Fibroblast of the aortic adventitia (primary cell): ENCODE measurements at places on chromosomes 4 and X. TPM values are rescaled to one million over a fixed set of nuclear protein-coding genes. Genes with fewer than 3 reads are reported as not detected.

GCNA gene
- total RNA-seq: 2.3 and 2.4 TPM in 2 replicates

VSIG4 gene
- not detected in 2 replicates for total RNA-seq

SSX4 gene
- total RNA-seq: not detected in 2 replicates

SCML2 gene
- total RNA-seq: 1.5 and 3.4 TPM in 2 replicates

MGAT4D gene
- not detected in 2 replicates for total RNA-seq

MSANTD1 gene
- total RNA-seq: 0.41 and 0.63 TPM in 2 replicates

TIGD4 gene
- total RNA-seq: 0.25 and 0.27 TPM in 2 replicates

PLP2 gene
- total RNA-seq: 8.7 and 93.2 TPM in 2 replicates

NR0B1 gene
- 0.90 and 1.7 TPM in 2 replicates for total RNA-seq

BTC gene
- total RNA-seq: 0.81 TPM in 1 of 2 replicates, not detected in the other

RHOH gene
- total RNA-seq: not detected in 2 replicates

CD99L2 gene
- total RNA-seq: 46.9 and 71.1 TPM in 2 replicates

MEPE gene
- total RNA-seq: not detected in 2 replicates

CDKL5 gene
- total RNA-seq: 3.7 and 4.8 TPM in 2 replicates

HS6ST2 gene
- total RNA-seq: under 0.01 TPM in 1 of 2 replicates, not detected in the other

ZNF630 gene
- 0.81 and 2.0 TPM in 2 replicates for total RNA-seq

CDX4 gene
- not detected in 2 replicates for total RNA-seq

UNC5C gene
- 0.90 and 2.2 TPM in 2 replicates for total RNA-seq

XPNPEP2 gene
- total RNA-seq: 3.6 and 5.7 TPM in 2 replicates

IL9R gene
- not detected in 2 replicates for total RNA-seq

F11 gene
- total RNA-seq: not detected in 2 replicates

TRIM61 gene
- total RNA-seq: 1.1 and 2.5 TPM in 2 replicates

RAB39B gene
- 1.6 and 2.7 TPM in 2 replicates for total RNA-seq

TAB3 gene
- total RNA-seq: 13.2 and 19.5 TPM in 2 replicates

MYOZ2 gene
- 0.36 and 0.74 TPM in 2 replicates for total RNA-seq

CD40LG gene
- not detected in 2 replicates for total RNA-seq
